ENCODE measurements at places on chromosomes 5 and 9.

GRCh38 chr9:3880851-3881250, 355.1 kb upstream of the RFX3 start:
- DNase-seq: no peak

DNA sequence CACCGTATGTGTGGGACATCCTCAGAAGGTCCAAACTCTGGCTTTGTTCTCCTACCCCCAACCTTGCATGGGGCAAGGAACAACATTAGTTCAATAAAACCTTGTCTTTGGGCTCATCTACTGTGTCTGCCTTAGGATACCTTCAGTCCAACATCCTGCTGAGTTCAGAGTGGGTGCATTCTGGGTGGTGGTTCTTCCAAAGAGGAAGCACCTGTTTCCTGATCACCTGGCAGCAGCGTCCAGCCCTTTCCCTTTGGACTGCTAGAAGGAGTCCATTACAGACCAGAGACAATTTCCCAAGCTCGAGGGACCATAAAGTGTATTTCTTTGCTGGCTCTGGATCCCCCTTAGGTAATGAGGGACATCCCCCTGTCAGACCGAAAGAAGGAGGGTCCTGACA, 154.1 kb downstream of the SEMA6A start:
- no peak for DNase-seq

DNA sequence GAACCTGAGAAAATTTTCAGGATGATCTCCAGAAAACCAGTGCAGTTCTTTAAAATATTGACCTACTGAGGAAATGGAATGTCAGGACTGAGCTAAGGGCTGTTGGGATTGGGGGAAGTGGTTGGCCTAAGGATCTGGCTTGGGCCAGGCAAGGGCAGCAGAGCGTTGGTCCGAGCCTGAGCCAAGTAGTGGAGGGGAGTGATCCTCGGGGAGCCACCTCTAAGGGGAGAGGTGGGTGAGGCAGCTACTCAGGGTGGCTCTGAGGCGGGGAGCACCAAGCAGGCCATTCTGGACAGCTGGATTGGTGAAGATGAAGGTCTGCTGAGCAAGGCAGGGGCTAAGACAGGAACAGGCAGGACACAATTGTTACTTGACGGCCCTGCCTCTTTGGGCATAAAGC, 11.5 kb downstream of the CAMK4 start:
- DNase-seq: no peak

GRCh38 chr5:168085261-168086031, 206.0 kb upstream of the WWC1 start:
- no peak for DNase-seq

DNA sequence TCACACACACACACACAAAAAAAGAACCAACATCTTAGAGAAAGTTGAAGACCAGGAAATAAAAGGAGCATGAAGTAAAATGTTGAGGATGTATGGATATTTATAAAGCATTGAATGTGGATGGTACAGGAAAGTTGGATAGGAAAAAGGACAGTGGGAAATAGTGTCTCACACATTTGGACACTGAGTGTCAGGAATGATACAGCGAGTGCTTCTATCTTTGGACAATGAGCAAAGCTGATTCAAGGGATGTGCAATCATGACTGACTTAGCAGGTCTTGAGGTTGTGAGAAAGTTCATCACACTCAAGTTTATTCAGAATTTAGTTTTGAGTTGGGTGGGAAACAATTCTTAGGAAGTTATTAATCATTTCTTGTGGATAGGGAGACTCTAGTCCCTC, 50.1 kb upstream of the SRP19 start:
- no peak for DNase-seq

DNA sequence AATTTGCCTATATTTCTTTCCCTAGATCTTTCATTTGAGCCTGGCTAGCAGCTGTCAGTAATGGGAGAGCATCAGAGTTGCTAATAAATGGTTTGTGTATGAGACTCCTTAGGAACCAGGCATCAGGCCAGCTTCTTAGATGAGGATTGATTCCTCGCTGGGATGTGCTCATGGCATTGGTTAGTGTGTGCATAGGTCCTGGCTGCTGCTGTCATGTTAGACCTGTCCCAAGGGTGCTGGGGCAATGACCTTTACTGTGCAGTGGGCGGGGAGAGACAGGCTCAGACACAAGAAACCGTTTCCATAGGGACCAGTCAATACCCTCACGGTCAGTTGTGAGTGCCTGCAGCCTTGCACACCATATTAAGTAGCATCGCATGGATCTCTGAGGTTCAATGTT, 112.3 kb upstream of the NR3C1 start:
- no peak for DNase-seq
